Camera-type eye (tissue), 1 donor: ENCODE measurements at places on chromosomes 1 and 21. TPM values are rescaled to one million over a fixed set of nuclear protein-coding genes. Genes with fewer than 3 reads are reported as not detected.

Gene PFKL
- 162 TPM for total RNA-seq

Gene DDX20
- 27.6 TPM for total RNA-seq

Gene ESPN
- 27.5 TPM for total RNA-seq

Gene APOBEC4
- not detected for total RNA-seq

Gene C1orf185
- not detected for total RNA-seq

Gene EVA1C
- 6.5 TPM for total RNA-seq

Gene DISC1
- 37.0 TPM for total RNA-seq
